Gastroesophageal sphincter (tissue), 4 donors: ENCODE measurements at places on chromosomes 16 and 17. TPM values are rescaled to one million over a fixed set of nuclear protein-coding genes. Genes with fewer than 3 reads are reported as not detected.

Gene CHMP6
- 20.2 TPM for total RNA-seq

Gene TMEM238L
- total RNA-seq: not detected

Gene MLYCD
- total RNA-seq: 17.6 TPM

Gene ZSCAN10
- not detected for total RNA-seq

Gene PAFAH1B1
- 135 TPM for total RNA-seq

Gene RNF227
- total RNA-seq: 1.6 TPM

Gene CD300LG
- total RNA-seq: 1.6 TPM

Gene KRT15
- 129 TPM for total RNA-seq

Gene CD300E
- 0.58 TPM for total RNA-seq

Gene RAC3
- total RNA-seq: 0.54 TPM

Gene FBXW10B
- 0.40 TPM for total RNA-seq

Gene RHBDL3
- 2.2 TPM for total RNA-seq

Gene SDR42E1
- 1.4 TPM for total RNA-seq

Gene B3GNT9
- 33.6 TPM for total RNA-seq

Gene GAS2L2
- not detected for total RNA-seq

Gene KCNJ12
- total RNA-seq: 3.1 TPM

Gene KRTAP9-8
- total RNA-seq: not detected

Gene ZNF205
- total RNA-seq: 11.6 TPM

Gene ANKS4B
- total RNA-seq: not detected

Gene GSG1L2
- not detected for total RNA-seq

Gene RANBP10
- total RNA-seq: 6.0 TPM
